CD4-positive, alpha-beta memory T cell (primary cell): ENCODE measurements at places on chromosomes 12 and 14.

DNA sequence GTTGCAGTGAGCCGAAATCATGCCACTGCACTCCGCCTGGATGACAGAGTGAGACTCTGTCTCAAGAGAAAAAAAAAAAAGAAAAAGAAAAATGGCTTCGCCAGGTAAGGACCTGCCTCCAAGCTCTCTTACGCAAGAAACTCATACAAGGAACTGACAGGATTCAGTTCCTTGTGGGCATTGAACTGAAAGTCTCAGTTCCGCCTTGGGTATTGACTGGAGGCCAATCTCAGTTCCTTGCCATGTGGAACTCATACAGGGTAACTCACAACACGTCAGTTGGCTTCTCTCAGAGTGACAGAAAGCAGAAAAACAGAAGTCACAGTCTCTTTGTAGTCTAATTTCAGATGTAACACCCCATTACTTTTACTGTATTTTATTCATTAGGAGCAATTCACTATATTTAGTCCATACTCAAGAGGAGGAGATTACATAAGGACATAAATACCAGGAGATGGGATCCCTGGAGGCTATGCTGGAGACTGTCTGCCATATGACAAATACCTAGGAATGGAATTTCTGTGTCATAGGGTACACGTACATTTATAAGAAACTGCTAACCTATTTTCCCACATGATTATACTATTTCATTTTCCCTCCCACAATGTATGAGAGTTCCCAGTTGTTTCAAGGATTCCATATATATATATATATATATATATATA is 11.4 kb upstream of the NOPCHAP1 start:
- DNase-seq = no peak

- no peak for DNase-seq
These were observed 19.8 kb downstream of the GALNT6 start for GRCh38 chr12:51371295-51371953.

- peak; percentile 58 for DNase-seq
These were observed at the start of gene SLC22A17 for GRCh38 chr14:23352506-23353432. Gene SLC22A17 (minus strand): TSS chr14:23352887.

DNA sequence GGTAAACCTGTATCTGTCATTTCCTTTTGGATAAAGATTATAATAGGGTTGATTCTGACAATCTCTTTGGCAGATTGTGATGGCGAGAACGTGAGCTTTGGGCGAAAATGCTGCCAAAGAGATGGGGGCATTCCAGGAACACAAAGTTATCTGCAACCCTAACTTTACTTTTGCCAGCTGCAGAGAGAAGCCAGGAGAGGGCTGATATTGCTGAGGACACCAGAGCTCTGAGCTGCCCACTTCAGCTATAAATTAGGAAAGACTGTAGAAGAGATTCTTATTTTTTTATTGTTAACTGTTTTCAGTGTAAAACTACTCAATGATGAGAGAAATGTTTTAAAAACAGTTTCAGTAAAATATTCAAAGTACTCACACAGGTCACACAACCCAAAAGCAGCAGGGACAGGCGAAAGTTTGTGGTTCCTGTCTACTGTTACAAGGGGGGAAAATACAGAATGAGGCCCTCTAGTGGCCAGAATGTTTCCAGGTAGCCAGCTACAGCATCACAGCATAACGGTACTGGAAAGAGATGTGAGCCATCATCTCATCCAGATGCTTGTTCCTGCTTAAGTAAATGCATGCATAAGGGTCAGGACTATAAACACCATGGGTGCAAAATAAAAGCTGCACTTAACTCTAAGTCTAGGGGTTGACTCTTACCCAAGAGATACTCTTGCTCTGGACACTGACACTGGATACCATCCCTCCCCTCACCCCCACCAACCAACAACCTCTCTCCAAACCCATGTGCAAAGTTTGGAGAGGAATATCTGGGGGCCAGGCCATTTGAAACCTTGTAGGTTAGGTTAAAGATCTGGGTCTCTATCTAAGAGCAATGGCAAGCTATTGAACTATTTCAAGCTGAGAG is 498.4 kb downstream of the RMST start:
- no peak for DNase-seq

GRCh38 chr14:66249544-66249943 is 236.6 kb upstream of the CCDC196 start:
- DNase-seq = no peak

GRCh38 chr12:91205811-91206210 is 23.2 kb upstream of the DCN start:
- DNase-seq = no peak

DNA sequence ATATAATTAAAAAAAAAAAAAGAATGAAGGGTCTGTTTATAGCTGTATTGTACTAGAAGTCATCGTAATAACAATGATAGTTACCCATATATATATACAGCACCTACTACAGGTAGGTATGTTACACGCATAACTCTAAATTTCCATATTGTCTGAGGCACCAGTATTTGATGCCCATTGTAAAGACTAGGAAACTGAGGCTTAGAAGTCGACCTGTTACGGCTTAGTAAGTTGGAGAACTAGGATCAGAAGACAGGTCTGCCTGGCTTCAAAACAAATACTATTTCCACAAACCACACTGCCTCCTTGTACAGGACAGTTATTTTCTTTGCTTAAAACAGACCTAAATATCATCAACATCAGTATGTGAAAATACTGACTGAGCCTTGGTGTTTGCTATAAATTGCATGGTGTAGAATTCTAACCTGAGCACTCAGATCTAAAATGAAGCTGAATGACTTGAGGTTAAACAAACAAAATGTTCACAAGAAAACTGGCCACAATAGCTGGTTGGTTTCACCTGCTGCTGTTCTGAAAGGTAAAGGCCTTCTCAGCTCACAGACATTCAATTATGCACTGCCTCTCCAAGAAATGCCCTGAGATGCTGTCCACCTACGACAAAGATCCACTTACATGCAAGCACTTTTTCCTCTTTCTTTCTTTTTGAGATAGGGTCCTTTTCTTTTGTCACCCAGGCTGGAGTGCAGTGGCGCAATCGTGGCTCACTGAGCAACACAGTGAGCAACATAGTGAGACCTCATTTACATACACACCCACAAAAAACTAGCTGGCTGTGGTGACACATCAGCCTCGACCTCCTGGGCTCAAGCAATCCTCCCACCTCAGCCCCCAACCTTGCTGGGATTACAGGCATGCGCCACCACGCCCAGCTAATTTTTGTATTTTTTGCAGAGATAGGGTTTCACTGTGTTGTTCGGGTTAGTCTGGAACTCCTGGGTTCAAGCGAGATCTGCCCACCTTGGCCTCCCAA is 35.7 kb downstream of the SSH1 start:
- DNase-seq = no peak

DNA sequence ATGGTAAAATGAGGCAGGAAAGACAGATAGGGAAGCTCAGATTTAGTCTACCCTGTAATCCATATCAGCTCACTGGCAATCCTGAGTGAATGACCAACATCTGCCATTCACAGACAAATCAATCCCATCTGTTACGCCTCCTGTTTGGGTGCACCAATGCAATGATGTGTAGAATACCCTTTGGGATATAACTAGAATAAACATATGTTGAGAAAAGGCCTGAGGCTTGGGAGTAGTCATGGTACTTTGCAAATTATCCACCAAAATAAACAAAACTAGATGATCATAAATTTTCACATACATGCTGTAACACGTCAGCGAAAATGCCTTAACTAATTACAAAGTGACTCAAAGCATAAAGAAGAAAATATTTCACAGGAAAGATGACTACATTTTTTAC is 78.8 kb downstream of the KCNC2 start:
- DNase-seq = no peak

DNA sequence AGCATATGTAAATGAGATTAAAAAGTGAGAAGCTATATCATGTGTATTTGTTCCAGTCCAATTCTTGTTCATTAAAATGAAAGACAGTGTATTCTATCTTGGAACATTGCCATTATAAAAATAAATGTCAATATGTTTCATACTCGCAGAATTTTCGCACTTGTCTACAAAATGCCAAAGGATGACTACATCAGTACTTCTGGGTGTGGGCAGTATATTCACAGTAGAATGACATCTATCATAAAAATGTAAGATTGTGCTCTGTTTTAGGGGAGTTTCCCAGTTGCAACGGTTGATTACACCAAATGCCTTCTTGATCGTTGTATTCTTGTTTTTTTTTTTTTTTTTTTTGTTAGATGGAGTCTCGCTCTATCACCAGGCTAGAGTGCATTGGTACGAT is 292.3 kb upstream of the E2F7 start:
- DNase-seq = no peak

DNA sequence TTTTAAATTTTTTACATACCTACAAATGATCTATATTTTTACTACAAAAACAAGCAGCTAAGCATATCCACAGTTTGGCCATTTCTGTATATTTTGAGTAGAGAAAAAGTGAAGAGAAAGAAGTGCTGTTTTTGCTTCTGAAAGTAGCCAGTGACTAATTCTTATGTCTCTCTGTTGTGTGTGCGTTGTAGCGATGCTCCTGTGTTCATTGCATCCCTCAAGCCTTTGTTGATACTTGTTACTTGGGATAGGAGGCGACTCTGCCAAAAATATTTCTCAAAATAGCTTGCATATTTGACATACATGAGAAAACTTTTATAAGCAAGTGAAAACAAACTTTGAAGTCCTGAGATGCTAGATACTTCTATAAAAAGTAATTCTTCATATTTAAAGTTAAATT is 714.1 kb downstream of the FSCB start:
- no peak for DNase-seq

- DNase-seq = no peak
These were observed 67.4 kb downstream of the ELK3 start for GRCh38 chr12:96261557-96261956.

- DNase-seq = no peak
These were observed 95.1 kb upstream of the ARID2 start for GRCh38 chr12:45634273-45634917.

GRCh38 chr12:52213564-52214420 is 19.3 kb upstream of the KRT7 start:
- peak; percentile 30 for DNase-seq

- DNase-seq = peak; percentile 11
These were observed 2.1 kb downstream of the GMFB start for GRCh38 chr14:54486685-54487084.

DNA sequence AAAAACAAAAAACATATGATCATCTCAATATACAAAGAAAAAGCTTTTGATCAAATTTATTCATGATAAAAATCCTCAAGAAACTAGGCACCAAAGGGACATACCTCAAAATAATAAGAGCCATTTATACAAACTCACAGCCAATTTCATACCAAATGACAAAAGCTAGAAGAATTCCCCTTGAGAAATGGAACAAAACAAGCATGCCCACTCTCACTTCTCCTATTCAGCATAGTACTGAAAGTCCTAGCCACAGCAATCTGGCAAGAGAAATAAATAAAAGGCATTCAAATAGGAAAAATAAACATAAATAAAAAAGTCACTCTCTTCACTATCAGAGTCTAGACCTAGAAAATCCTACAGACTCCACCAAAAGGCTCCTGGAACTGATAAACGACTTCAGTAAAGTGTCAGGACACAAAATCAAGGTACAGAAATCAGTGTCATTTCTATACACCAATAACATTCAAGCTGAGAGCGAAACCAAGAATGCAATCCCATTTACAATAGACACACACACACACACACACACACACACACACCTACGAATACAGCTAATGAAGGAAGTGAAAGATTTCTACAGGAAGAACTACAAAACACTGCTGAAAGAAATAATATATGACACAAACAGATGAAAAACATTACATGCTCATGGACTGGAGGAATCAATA is 1486.2 kb upstream of the SEL1L start:
- DNase-seq = no peak

GRCh38 chr12:131513606-131514005 is 197.3 kb upstream of the SFSWAP start:
- no peak for DNase-seq

DNA sequence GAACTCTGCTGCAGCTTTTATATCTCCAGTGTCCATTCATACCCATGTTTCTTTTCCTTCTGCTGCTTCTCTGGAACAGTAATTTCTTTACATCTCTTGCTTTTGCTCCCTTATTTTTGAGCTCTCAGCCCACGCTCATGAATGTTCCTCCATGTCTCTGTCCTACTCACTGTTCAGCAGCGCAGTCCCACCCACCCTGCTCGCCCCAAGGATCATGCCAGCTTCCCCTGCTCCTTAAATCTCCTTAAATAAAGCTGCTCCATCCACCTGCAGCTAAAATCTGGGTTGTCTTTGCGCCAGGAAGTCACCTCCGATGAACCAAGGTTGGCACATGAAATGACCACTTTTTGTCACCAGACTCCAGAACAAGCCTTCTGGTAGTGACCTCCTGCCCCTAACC is 201.1 kb upstream of the RGS6 start:
- DNase-seq = no peak

GRCh38 chr12:81128930-81129554 is 51.2 kb downstream of the ACSS3 start:
- DNase-seq = no peak

GRCh38 chr14:72318648-72319047 is 386.4 kb downstream of the RGS6 start:
- no peak for DNase-seq

- no peak for DNase-seq
These were observed 24.3 kb downstream of the MOAP1 start for GRCh38 chr14:93160353-93160801.

GRCh38 chr12:29463198-29463597 is 34.3 kb downstream of the OVCH1 start:
- no peak for DNase-seq

DNA sequence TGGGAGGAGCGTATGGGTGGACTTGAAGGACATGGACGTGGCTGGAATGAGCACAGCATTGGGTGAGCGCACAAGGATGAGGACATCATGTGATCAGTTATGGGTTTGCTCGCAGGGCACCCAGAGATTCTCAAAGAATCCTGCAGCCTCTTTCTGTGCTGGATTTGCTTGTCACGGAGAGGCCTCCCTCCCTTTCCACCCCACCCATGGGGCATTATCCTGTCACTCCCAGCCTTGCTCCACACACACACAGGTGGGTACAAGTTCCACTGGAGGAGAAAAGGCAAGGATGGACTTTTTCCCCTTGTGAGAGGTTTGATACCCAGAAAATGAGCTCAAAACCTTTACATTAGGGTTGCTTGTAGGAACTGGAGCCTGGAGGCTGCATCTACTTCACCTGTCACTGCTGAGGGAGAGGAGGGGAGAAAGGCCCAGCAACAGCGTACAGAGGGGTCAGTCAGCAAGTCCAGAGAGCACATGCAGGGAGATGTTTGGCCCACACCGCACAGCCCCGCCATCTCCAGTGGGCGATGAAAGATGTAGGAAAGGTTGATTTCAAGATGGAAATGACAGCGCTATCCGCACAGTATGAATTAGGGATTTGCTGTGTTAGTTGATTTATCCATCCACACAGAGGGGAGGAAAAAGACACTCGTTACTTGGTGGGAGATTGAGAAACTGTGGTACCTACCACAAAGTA is 112.7 kb downstream of the GCH1 start:
- DNase-seq = no peak
